Fibroblast of villous mesenchyme (primary cell): ENCODE measurements at places on chromosomes 12 and 14. TPM values are rescaled to one million over a fixed set of nuclear protein-coding genes. Genes with fewer than 3 reads are reported as not detected.

DNA sequence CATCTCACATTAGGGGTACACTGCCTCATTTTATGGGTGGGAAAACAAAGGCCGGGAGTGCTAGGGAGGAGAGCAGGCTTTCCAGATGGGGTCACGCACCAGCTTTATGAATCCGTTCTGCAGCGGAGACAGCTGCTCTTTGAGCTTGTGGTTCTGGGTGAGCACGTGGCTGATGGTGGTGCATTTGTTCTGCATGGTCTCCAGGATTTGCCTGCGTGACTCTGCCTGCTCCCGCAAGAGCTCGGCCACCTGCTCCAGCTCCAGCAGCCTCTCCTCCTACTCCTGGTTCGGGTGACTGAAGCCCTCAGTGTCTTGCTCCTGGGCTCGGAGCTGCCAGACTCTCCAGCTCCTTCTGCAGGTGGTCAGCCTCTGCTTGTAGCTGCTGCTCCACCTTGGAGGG, 23.6 kb upstream of the BLTP3B start:
- no peak for DNase-seq

GRCh38 chr14:57182760-57183503, 85.8 kb downstream of the EXOC5 start:
- peak; percentile 63 for DNase-seq

DNA sequence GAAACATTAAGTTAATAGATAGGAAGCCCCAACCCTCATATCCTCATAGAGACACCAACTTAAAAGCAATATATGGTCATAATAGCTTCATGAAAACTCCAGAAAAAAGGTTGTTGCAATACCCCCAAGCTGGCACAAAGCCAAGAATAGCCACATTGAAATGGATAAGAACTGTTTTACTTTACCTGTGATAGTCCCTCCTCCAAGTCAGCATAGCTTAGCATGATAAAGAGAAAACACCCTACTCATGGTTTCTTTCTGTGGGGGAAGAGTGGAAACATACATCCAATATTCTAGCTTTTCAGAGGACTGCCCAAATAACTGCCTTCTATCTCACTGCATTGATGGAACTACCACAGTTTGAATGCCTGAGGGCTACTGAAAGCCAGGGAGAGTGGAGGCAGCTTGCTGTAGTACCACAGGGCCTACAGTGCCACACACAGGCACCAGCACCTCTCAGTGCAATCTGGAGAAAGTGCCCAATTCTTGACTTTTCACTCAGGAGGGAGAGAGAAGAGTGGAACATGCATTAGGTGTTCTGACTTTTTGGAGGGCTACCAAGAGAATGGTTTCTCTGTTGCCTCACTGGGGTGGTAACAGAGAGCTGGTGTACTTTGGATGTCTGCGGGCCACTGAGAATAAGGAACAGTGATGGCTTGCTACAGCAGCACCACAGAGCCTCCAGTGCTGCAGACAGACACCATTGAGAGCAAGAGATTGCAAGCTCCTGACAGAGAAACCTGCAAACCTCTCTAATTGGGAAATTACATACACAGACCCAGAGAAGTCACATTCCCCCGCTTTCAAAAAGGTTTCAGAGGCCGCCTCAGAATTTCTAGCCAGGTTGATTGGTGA, 157.1 kb upstream of the GARIN2 start:
- no peak for DNase-seq

DNA sequence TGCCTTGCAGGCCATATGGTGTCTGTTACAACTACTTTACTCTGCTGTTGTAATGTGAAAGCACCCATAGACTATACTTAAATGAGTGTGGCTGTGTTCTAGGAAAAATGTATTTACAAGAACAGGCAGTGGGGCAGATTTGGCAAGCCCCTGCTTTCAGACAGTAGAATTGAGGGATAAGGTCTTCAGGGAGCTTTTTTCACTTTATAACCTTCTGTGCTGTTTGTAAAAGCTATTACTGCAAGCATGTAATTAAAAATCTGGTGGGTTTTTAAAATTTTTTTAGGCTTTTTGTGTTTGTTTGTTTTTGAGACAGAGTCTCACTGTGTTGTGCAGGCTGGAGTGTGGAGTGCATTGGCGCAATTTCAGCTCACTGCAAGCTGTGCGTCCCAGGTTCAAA, 73.9 kb downstream of the VEZT start:
- peak; percentile 20 for DNase-seq

DNA sequence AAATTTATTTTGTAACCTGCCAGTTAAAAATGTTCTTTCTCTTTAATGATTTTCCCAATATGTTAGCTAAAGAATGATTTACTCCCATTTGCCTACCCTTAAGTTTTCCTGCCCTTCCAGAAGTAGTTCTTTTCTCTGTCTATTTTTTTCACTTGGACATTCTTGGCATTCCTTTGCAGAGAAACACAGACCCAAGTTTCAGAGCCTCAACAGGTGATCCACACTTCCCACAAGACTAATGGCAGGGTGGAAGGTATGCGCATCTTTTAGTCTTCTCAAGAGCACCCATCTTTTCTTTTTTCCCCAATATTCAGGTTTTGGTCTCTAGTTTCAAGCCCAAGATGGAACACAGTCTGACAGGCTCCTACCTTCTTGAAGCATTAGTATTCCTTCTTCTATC, 420.7 kb downstream of the ADAMTS20 start:
- DNase-seq: no peak

- DNase-seq: no peak
Measured at GRCh38 chr14:95190857-95191256, 33.5 kb upstream of the DICER1 start.

DNA sequence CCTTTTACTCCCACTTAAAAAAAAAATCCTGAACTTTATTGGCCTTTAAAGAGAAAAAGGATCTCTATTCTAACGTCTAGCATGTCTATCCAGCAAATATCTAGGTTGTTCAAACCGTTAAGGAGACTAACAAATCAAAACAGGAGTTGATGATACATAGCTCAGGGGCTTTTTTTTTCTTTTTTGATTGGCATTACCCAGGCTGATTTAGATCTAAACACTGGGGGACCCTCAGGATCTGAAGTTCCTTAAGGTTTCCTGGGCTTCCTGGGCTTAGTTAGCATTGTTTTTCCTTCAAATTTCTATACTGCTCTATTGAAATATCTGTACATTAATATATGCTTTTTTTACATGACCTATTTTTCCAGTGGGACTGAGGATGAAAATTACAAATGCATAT, 42.3 kb downstream of the EFCAB11 start:
- DNase-seq: no peak

DNA sequence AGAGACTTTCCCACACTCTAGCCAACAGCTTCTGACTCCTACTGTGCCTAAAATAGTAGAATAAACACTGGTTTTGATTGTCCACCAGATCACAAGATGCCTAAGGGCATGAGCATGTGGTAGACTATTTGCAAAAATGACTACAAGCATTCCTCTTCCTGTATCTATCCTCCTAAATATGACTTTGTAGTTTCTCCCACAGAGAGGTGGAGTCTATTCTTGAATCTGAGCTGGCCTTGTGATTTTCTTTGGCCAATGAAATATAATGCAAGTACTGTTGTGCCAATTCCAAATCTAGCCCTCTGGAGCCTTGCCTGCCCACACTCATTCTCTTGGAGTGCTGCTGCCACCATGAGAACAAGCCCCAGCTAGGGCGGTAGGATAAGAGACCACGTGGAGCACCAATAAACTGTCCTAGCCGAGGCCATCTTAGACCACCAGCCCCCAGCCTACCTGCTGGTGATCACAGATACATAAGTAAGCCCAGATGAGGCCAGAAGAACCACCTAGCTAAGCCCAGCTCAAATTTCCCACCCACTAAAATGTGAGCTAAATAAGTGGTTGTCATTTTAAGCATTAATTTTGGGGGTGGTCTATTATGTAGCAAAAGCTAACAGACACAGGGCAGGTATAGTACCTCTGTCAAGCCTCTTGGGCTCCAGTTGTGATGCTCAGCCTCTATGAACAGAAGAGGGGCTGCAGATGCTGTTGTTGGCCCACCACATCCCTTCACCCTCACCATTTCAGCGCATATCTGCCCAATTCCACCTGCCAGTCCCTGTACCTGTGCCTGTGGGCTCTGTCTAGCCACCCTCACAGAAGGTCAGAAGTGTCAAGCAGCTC, 17.9 kb downstream of the ZFP36L1 start:
- DNase-seq: peak; percentile 57

DNA sequence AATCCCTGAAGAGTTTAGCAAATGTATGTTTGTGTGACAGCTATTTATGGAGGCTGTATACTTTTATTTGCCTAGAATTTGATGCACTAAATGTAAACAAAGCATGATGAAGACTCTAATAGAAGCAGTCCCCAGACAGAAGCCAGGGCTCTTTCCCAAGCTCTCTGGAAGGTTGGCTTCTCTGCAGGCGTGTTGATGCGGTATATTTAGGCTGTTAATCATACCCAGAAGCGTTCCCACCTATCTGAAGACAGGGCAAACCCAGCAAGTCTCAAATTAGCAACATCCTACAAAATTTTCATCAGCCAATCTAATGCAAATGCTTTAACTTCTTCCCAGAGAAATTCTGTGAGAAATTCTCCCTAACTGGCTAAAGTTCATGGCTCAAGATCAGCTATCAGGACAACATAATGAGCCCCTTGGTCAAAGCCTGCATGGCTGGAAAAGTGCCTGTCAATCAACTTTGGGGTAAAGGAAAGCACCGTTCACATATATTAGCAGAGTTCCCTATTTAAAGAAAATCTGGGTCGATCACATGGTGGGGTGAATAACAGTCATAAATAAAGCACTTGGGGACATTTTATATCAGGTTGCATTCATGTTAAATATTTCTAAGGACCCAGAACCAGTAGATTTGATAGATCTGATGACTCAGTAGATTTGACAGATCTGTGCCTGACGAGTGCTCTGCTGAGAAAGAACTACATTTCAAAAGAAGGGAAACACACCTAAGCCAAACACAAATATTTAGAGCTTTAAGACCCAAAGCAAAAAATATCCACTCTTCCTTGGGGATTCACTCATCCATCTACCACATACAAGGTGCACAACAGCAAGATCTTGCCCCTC, 46.6 kb downstream of the KSR2 start:
- DNase-seq: no peak

- peak; percentile 91 for DNase-seq
Measured at GRCh38 chr12:127810041-127810440, 456.9 kb upstream of the TMEM132C start.

The SERPINA9 gene
- total RNA-seq: not detected in 2 replicates

The CLEC4A gene
- total RNA-seq: under 0.01 and 0.32 TPM in 2 replicates
